ENCODE measurements at places on chromosomes 11 and 22.

DNA sequence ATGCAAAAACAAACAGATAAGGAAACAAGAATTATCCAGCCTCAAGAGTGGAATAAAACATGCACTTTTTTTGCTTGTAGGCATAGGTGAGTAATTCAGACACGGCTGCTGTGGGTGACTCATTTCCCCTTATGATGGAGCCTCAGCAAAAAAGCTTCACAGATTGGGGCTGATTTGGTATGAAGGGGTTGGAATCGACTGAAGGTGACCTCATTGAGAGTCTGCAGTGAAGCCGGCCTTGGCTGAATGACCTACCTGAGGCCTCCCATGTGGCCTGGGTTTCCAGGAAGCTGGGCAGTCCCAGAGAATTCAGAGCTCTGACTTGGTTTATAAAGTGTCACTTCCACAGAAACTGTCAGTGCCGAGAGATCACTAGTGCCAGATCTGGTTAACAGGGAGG is 34.2 kb upstream of the VPREB1 start:
- no peak for DNase-seq

DNA sequence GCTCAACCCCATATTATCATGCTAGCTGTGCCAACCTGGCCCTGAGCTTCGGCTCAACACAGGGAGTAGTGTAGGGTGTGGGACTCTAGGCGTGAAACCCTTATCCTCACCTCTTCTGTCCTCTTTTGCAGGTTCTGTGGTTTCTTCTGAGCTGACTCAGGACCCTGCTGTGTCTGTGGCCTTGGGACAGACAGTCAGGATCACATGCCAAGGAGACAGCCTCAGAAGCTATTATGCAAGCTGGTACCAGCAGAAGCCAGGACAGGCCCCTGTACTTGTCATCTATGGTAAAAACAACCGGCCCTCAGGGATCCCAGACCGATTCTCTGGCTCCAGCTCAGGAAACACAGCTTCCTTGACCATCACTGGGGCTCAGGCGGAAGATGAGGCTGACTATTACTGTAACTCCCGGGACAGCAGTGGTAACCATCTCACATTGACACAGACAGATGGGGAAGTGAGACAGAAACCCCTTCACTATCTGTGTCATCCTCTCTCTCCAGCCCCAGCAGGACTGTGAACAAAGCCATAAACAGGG is 76.4 kb downstream of the GGTLC2 start:
- DNase-seq, result no peak

DNA sequence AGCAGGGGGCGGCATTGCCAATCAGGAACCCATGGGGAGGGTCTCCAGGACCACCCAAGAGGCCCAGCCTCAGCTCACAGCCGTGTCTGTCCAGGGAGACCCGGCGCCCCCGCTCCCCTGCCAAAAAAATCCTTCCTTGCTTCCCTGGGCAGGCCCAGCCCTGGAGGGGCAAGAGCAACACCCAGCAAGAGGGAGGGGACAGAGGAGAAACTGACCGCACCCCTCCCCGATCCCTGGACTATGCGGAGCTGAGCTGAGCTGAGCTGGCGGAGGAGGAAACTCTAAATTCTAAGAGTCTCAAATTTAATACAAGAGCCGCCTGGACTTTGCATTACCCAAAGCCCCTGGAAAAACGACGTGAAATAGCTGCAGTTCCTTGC is 52.0 kb upstream of the SHISAL1 start:
- DNase-seq, result no peak

DNA sequence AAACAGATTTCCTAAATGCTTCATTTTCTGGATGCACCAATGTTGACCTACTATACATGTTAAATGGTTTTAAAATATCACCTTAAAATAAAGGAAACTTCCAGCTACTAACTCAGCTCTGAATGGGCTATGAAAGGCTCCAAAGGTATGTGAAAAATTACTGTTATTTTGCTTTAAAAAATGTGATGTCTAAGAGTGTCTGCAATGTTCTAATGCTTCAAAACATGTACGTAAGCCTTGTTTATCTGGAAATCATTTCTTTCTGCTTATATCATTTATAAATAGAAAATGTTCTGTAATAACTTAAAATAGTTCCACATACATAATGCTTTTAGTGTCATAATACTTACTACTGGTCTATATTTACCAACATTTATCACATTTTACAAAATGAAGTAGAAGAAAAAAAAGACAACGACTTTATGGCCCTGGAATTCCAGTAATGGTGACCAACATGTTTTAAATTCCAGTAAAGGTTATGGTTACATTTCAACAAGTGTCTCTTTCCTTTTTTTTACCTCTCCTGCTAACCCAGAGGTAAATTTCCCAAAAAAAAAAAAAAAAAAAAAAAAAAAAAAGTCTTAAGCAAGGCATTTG is 2.5 kb downstream of the BDNF start:
- no peak for DNase-seq

GRCh38 chr22:38657045-38657909 is 839 bp downstream of the CBY1 start:
- DNase-seq, result no peak

DNA sequence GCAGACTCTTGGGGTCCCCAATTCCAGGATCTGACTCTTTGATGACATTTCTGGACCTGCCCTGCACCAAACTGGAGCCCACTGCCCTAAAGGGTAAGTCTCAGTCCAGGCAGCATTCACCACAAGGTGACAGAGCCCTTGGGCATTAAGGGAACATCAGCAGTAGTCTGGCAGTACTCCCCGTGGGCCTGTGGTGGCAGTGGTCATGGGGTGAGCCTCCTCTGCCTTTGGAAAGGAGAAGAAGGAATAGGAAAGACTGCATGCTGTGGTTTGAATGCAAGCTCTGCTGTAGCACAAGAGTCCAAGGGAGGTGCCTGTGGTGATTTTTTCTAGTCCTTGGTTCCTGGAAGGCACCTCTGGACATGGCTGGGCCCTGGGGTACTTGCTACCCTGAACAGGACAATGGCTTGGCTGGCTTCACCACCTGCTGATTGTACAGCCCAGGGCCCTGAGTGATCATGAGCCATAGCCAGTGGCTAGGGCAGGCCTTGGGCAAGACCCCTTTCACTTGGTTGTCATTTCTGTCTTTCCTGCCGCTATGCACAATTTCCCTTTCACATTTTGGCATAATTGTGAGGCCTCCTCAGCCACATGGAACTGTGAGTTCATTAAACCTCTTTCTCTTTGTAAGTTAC is 160.7 kb upstream of the GRIA4 start:
- no peak for DNase-seq
